ENCODE measurements at places on chromosomes 12 and 14. TPM values are rescaled to one million over a fixed set of nuclear protein-coding genes. Genes with fewer than 3 reads are reported as not detected.

DNA sequence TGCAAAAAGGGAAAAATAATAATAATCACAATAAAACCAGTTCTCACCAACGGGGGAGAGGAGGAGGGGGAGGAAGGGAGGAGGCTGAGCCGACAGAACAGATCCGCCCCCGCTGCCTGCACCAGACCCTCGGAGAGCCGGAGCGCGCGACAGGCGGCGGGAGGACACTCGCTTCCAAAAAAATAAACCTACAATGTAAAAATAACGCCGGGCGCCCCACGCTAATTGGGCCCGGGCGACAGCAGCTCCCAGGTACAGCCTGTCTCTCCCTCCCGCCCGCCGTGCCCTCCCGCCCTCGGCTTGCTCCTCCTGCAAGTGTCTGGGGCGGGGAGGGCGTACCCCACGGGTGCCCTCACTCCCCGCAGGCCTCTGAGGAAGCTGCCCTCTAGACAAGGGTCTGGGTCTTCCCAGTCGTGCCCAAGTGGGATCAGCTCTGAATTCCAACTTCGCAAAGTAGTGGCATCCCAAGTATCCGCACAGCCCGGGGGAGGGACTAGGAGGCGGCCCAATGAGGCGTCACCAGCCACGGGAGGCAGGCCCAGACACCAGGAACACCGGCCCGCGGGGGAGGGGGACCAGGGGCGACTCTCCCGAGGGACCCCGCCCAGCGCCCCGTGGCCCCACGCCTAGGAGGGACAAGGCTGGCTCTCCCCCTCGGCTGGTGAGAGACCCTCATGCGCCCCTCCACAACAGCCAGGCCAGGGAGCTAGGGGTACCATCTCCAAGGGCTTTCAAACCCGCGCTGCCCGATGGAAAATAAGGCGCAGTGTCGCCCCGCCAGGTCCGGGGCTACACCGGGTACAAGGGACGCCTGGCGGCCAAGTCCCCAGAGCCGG is 1.0 kb downstream of the NCOR2 start:
- peak; percentile 83 for DNase-seq

- DNase-seq = no peak
Observed at GRCh38 chr12:26331960-26332359, 136.6 kb downstream of the SSPN start.

OXA1L gene
- 70.6 TPM for total RNA-seq

GRCh38 chr12:57225680-57226210 is 3.8 kb upstream of the SHMT2 start:
- no peak for DNase-seq
